WTC11 (cell line): ENCODE measurements at places on chromosomes 7 and 10. TPM values are rescaled to one million over a fixed set of nuclear protein-coding genes. Genes with fewer than 3 reads are reported as not detected.
A peak's percentile ranks its signal among the peaks of the same experiment; 100 is the strongest.

DNA sequence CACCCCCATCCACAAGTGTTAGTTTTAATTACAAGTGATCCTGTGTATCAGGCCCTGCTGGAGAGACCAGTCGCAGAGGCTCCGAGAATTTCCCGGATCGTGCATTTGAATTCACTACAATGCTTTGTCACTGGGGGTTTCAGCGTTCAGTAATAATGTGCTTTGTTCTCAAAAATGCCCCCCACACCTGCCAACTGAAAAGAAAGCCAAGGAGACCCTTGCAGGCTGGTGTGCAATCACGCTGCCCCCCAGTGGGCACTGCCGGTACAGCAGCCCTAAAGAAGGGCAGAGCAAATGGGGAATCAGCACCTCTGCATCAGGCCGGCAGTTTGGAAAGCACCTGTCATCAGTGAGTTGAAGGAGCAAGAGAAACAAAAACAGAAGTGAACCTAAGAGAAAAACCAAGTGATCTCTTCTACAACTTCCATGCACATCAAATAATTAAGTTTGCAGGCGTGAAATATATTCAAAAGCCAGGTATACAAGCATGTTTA, 177.6 kb downstream of the PARD3 start:
- peak; percentile 89 for DNase-seq
- H3K4me1 ChIP-seq, result peaks cover 60% of the 10 kb centered on the region
- H3K27me3 ChIP-seq, result no peaks in the 10 kb centered on the region
- H3K27ac ChIP-seq, result peak overlapping the region; percentile 41
- no peak overlapping the region; the same call in 1 of the 2 replicates for H3K4me3 ChIP-seq

Gene GRID2IP
- 3.0 to 4.8 TPM (median 4.6 TPM) in 3 replicates for total RNA-seq

DNA sequence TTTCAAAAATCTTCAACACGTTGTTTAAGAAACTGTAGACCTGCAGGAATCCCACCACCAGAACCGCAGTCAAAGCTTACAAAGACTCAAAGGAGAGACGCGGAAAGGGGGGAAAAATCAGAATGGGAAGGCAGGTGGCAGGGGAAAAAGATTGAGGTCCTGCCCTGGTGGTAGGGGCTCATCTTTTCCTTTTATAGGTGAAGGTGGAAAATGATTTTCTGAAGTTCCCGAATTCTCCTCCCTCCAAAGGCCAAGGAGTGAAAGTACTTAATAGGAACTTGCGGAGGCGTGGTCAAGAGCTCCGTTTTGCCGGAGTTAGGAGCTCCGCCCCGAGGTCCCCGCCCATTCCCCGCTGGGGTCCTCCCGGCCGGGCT, 724 bp downstream of the BBIP1 start:
- peaks cover 30% of the 10 kb centered on the region for H3K4me1 ChIP-seq
- peak overlapping the region; percentile 97 for H3K4me3 ChIP-seq
- no peaks in the 10 kb centered on the region for H3K36me3 ChIP-seq
- peak overlapping the region; percentile 86 for H3K27ac ChIP-seq
- peak; percentile 98 for DNase-seq
- H3K27me3 ChIP-seq, result no peaks in the 10 kb centered on the region

GRCh38 chr10:36224431-36224985, 582.4 kb upstream of the FZD8 start:
- no peaks in the 10 kb centered on the region for H3K36me3 ChIP-seq
- no peak overlapping the region for H3K4me3 ChIP-seq
- no peak for DNase-seq
- no peak overlapping the region for H3K27ac ChIP-seq

DNA sequence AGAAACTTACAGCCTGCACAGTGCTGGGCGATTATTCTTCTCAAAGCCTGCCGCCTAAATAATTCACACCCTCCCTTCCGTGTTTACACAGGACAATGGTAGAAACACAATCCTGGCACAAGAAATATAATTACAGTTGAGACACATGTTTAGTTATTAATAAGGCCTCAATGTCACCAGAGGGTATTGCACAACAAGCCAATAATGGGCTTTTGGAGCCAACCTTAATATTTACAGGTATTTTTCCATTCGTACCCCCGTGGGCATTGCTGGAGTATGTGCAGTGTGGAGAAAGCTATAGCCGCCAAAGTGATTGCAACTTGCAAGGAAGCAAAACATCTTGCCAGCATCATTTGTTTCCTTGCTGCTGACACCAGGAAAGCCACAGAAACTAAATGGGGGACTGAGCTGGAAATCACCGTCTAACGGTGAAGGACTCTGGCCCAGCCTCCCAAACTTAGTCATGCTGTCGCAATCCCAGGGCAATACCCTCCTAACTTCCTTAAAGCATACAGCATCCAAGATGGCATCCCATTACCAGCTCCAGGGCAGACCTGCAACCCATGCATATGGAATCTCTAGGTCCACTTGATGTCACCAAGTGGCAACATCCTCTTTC, 8.6 kb downstream of the CALN1 start:
- no peak overlapping the region for H3K27ac ChIP-seq
- no peaks in the 10 kb centered on the region for H3K4me1 ChIP-seq
- no peaks in the 10 kb centered on the region for H3K36me3 ChIP-seq
- DNase-seq, result no peak
